ENCODE measurements at places on chromosomes 3 and 15.

- DNase-seq = no peak
These were observed 40.5 kb downstream of the CD200 start for GRCh38 chr3:112373476-112373875.

- no peak for DNase-seq
These were observed 466 bp downstream of the IQSEC1 start for GRCh38 chr3:13072600-13073325.

GRCh38 chr15:89486726-89487050, 9.7 kb downstream of the RHCG start:
- DNase-seq = no peak

GRCh38 chr15:80595396-80595795, 99.7 kb upstream of the ABHD17C start:
- no peak for DNase-seq

DNA sequence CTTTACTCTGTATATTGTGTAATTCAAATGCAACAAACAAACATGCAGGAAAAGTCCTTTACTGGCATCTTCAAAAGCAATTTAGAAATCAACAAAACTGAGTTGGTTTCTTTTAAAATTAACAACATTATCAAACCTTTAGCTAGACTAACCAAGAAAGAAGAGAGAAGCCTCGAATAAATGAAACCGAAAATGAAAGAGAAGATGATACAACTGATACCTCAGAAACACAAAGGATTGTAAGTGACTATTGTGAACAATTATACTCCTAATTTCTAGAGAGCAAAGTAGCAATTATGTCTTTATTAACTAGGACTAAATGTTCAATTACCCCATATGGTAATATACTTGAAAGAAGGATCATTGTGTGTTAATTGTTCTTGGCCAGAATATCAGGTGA, 49.2 kb upstream of the P3H2 start:
- DNase-seq = no peak

- DNase-seq = no peak
These were observed 22.7 kb downstream of the ST6GAL1 start for GRCh38 chr3:186953011-186953487.

DNA sequence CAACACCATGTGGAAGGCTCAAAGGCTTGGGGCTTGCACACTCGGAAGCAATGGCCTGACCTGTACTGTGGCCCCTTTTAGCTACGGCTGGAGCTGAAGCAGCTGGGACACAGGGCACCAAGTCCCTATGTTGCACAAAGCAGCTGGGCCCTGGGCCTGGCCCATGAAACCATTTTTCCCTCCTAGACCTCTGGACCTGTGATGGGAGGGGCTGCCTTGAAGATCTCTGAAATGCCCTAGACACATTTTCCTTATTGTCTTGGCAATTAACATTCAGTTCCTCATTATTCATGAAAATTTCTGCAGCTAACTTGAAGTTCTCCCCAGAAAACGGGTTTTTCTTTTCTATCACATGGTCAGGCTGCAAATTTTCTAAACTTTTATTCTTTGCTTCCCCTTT, 85.6 kb upstream of the ALDH1A3 start:
- DNase-seq = no peak

GRCh38 chr15:99438224-99438585, 127.6 kb upstream of the MEF2A start:
- no peak for DNase-seq

DNA sequence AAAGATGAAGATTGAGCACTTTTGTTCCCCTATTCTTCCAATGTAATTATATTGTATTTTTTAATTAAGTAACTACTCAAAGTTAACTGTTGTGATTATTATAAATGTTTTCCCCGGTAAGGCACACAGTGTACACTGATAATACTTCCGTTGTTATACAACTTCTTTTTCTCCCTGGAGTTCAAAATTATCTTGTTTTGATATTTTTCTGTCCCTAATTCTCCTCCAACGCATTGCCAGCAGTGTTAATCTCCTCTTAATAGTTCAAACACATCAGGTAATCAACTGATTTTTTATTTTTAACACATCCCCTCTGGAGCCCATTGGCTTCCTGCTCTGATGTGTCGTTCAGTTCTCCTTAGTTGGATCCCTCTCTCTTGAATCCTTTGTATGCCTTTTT, 32.3 kb upstream of the MFSD1 start:
- DNase-seq = no peak

- peak; percentile 22 for DNase-seq
These were observed 75.5 kb downstream of the SPATA16 start for GRCh38 chr3:173065543-173065981.

- no peak for DNase-seq
These were observed 9.6 kb downstream of the SQOR start for GRCh38 chr15:45644437-45644836.

DNA sequence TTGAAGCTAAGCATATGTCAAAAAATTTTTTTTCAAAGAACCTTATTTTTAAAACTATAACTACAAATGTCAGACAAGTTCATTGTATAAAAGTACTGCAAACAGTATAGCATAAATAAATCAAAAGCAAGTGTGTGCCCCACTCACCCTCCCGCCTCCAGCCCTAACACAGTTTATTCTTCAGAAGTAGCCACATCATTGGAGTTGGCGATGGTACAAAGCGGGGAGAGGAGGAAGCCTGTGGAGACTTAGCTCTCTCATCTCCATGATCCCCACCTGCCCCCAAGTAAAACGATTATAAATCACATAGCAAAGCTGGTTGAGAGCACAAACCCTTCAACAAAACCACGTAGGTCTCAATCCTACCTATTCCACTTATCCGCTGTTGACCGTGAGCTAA, 33.6 kb downstream of the FOXP1 start:
- DNase-seq = no peak

DNA sequence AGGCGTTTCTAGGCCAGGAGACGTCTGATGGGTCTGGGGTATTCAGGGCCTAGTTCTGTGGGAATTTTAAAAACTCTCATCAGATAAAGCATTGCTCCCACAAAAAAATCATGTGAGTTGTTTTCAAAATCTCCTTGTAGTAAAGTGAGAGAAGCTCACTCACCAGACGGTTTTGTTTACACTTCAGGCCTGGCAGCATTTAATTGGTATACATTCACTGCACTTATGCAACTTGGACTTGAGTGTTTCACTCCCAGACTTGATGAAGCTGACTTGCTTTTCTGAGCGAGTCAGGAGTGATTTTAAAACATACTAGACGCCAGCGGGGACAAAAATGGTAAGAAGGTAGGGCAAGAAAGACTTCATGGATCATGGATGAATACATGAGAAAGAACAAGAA, 75.2 kb downstream of the SLCO3A1 start:
- no peak for DNase-seq

DNA sequence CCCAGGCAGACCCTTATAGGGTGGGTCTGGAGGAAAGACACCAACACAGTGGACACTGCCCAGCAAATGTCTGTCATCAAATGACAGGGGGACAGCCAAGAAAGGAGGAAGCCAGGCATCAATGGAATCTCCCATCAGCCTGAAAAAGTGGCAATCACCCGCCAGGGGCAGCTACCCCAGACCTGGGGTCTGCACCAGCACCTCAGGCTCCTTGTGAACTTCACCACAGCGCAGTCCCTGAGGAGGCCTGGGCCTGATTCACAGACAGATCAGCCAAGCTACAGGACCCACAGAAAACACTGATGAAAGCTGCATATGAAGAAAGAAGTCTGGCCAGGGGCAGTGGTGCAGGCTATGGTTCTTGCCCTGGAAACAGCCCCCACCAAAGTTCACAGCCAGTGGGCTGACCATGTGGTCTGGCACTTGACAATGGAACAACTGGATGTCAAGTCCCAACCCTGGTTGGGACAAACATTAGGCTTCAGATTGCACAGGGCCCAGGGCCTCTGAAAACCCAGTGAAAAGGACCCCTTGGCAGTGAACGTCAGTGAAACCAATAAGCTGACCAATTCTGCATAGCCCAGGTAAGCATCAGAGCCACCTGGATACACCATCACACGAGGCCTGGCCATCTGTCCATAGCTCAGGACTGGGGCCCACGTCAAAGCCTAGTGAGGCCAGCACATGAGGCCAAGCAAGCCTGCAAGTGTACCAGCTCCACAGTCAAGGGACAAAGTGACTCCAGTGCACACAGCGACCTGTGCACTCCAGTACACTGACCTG, 29.1 kb downstream of the ALS2CL start:
- peak; percentile 3 for DNase-seq

- no peak for DNase-seq
These were observed 135.1 kb downstream of the ADAMTS17 start for GRCh38 chr15:100206643-100207042.
